Fibroblast of skin of right quadriceps (primary cell): ENCODE measurements at places on chromosomes 3 and 15.

DNA sequence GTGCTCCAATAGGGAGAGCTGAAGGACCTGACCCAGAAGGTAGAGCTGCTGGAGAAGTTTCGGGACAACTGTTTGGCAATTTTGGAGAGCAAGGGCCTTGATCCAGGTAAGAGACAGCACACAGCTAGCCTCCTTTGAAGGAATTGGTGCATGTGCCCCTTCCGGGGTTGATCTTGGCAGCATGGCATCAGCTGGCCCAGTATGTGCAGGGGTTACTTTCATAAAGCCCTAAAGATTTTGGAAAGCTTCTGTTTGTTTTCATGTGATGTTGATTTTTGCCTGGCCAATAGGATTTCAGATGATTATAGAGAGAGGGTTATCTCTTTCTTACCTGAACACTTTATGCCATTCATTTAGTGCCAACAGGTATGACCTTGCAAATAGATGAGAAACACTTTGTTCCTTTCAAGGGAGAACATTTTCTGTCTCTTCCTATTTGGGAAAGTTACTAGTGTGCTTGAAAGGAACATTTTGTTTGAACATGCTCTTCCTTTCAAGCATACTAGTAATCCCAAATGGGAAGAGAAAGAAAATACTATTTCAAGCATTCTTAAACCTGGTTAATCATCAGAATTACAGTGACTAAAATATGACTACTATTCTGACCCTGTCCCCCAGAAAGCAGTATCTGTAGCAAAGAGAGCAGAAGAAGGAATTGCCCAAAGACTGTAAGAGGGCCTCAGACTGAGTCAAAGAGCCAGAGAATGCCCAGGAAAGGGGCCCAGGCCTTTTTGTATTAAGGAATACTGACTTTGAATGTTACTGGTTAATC lies 7.5 kb downstream of the KNSTRN start:
- DNase-seq = no peak

- no peak for DNase-seq
These were observed 3.6 kb upstream of the GNB4 start for GRCh38 chr3:179454887-179455286.

- no peak for DNase-seq
These were observed 682.1 kb downstream of the MECOM start for GRCh38 chr3:168981396-168981795.

DNA sequence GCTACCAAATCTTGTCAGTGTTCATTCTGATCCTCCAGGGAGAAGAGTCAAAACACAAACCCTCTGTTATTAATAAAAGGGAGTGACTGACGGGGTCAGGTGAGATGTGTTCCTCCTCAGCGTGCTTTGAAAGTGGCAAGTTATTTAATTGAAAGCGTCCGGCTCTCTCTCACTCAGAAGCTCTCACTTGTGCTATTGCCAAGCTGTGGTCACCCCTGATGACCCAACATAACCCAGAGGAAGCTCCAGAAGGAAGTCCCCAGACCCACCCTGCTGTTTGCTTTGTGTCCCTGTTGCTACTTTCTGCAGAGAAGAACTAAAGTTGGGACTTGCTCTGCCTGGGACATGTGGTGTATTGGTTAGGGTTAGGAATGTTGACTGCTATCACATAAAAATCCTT lies 235.6 kb downstream of the EDEM1 start:
- no peak for DNase-seq

DNA sequence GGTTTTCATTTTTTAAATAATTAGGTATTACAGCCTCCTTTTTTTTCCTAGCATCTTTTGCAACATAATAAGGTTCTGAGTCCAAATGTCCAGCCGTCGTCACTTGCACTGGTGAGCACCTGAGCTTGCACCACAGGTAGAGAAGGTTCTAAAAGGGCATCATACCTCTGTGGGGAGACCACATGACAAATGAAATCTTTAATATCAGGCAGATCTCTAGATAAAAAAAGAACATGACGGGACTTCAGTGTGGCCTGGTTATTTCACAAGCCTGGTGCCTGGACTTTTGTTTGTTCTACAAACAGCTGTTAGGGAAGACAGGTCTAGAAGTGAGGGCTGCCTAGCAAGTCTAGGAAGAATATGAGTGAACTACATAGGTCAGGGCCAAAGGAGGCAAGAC lies 3.6 kb downstream of the ZBED2 start:
- DNase-seq = no peak

- DNase-seq = peak; percentile 20
These were observed 621 bp downstream of the RGMA start for GRCh38 chr15:93088200-93088980.

DNA sequence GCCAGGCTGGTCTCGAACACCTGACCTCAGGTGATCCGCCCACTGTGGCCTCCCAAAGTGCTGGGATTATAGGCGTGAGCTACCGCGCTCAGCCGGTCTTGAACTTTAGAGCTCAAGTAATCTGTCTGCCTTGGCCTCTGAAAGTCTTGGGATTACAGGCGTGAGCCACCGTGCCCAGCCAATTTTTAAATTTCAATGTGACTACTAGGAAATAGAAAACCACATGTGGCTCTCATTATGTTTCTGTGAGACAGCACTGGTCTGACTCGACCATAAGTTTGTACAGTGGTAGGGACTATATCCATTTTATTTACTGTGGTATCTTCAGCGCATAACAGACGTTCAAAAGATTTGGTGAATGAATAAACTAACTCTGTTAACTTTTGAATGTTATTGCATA lies 9.1 kb downstream of the ZFAND6 start:
- DNase-seq = peak; percentile 67

- DNase-seq = no peak
These were observed 39.1 kb downstream of the COPS2 start for GRCh38 chr15:49116108-49116857.

- no peak for DNase-seq
These were observed 52.8 kb upstream of the DIPK2A start for GRCh38 chr3:143918848-143919247.

DNA sequence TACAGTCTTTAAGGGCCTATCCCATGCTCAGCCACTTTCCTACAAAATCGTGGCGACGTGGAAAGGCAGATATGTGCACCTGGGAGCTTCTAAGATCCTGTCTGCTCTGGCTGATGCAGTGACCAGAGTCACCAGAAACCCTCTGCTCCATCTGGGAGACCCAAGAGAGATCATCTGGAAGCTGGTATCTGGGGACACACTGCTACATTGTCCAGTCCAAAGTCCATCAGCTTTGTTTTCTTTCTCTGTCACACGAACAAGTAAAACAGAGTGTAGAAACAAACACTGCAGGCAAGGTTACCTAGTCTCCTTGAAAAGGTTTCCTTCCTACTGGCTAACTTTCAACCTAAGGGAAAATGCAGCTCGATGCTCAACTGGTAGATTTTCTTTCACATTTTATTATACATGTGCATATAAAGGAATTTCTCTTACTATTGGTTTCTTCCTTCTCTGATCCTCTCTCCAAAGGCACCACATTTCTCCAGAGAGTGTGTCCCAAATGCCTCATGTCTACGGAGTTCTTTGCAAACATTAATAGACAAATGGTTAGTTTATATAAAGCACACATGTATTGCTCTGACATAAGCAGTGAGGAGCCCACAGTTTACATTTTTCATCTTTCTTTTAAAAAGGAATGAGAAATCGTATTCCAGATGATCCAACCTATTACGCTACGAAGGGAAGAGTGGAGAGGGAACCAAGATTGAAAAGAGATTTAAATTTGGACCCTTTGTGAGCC lies 8.3 kb upstream of the GREM1 start:
- no peak for DNase-seq

DNA sequence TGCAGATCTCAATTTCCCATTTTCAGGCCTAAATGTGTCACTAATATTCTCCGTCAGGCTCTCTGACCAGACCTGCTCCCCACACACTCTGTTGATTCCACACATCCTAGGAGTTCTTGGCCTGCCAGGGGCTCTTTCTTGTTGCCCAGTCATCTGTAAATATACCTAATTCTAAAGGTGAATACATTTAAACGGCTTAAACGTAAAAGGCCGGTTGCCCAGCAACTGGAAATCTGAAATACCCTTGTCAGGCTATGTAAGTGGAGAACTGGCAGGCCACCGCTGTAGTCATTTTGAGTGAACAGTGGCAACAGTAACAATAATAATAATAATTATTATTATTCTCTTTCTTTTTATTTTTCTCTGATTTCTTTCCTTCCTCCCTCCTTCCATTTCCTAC lies 302.7 kb downstream of the AGBL1 start:
- DNase-seq = no peak
